NCI-H1436 treated with DMSO at 0.1 percent for 48 hours (cell line): ENCODE measurements at places on chromosomes 5 and 9.

- DNase-seq: no peak
These were observed 280.1 kb downstream of the NR2F1-AS1 start for GRCh38 chr5:93300945-93301344.

DNA sequence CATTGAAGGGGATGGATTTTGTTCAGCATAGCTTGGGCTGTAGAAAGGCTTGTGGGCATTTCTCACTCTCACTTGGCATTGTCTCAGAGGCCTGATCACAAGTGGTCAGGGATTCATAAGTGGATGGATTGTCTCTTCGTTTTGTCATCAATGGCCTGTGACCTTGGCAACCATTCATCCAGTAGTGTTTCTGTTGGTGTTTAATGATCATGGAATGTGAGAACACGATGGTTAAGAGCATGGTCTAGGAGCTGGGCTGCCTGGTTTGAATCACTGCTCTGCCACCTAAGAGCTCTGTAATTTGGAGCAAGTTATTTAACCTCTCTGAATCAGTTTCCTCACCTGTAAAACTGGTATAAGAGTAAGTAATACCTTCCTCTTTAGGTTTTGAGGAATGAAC lies 430.1 kb upstream of the MEF2C start:
- no peak for DNase-seq

DNA sequence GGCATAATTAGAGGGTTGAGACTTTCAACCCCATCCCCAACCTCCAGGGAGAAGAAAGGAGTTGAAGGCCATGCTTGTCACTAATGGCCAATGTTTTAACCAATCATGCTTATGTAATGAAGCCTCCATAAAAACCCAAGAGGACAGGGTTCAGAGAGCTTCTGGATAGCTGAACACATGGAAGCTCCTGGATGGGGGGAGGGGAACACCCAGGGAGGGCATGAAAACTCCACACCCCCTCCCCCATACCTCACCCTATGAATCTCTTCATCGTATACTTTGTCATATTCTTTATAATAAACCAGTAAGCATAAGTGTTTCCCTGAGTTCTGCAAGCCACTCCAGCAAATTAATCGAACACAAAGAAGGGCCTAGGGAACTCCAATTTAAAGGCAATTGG lies 81.7 kb downstream of the ALDH7A1 start:
- DNase-seq: no peak

DNA sequence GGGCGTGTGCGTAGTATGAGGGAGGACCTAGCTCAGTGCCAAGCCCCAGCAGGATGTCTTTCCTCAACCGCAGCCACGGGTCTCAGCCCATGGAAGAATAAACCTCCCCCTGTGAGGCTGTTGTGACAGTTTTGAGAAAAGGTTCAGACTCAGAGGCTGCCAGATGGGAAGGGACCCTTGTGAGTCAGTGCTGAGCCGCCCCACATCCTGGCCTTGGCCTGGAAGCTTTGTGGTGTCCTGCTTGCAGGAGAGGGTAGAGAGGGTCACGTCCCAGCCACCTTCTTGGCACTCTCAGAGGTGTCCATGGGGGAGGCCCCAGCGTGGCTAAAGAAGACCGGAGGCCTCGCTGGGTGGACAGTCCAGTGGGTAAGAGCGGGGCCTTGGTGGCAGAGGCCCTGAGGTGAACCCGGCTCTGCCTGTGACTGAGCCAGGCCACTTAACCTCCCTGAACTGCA lies 2.8 kb downstream of the GRHPR start:
- DNase-seq: no peak

DNA sequence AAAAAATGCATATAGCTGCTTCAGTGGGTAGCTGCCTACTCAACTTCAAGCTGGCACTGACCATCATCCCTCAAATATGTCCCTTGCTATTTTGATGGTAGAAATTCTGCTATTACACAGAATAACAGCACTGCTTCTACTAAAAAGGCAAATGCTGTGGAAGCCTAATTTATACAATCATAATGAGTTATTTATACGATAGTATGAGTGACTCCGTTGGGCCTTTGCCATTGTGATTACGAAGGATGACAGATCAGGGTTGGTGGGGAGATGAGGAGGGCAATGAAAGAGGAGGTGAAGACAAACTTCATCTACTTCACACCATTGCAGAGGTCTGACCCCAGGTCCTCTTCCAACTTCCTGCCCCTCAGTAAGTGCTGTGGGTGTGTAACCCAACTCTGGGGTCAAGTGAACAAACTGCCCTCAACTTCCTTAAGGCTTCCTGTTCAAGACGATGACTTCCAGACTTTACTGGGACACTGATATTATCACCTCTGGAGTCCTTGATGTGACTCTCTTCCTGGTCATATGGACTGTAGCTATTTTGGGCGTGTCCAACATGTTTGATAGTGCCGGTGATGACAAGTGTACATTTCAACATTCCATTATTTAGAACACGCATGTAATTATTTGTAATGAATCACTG lies 74.1 kb upstream of the RPS23 start:
- no peak for DNase-seq

DNA sequence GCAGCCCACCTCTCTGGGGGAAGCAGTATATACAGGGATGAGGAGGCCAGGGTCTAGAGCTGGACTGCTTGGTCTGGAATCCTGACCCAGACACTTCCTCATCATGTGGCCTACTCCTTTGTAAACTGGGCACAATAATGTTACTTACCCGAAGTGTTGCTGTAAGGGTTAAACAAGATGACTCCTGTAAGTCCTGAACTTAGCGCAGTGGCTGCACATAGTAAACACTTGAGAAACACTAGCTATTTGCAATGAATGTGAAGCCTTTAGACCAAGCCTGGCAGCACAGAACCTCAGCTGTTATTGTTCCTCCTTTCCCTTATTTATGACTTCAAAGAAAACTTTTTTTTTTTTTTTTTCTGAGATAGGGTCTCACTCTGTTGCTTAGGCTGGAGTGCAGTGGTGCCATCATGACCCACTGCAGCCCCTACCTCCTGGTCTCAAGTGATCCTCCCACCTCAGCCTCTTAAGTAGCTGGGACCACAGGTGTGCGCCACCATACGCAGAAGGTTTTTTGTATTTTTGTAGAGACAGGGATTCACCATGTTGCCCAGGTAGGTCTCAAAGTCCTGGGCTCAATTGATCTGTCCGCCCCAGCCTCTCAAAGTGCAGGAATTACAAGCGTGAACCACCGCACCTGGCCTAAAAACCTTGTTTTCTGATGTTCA lies 96.2 kb upstream of the IL6ST start:
- no peak for DNase-seq

DNA sequence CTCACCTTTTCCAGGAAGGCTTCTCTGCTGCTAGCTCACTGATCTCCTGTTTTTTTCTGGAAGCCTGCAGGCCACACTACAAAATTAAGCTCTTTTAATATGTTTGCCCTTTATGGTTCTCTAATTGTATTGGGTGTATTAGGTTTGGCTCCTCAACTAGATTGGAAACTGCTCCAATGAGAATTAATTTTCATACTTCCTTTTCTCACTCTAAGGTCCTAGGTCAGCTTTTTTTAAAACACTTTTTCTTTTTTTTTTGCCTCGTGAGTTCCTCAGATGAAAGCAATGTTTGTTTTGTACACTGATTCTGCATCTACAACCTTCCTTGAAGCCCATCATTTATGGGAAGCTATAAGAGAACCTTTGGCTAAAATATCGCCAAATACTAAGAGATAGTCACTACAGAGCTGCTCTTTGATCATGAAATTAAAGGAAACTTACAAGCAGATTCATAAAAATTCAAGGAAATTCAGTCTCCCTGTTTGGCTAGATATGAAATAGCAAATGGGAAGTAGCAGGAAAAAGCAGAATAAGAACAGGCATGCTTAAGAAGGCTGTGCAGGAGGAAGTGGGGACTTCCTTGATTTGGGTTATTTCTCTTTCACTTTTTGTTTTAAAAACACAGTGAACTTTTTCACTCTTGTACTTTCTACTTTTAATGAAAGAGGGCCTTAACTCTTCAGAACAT lies 55.2 kb upstream of the FYB1 start:
- DNase-seq: no peak

GRCh38 chr5:159424123-159424522 lies 93.8 kb upstream of the IL12B start:
- no peak for DNase-seq
